NCI-H226 (cell line): ENCODE measurements at places on chromosomes 12 and 14.

DNA sequence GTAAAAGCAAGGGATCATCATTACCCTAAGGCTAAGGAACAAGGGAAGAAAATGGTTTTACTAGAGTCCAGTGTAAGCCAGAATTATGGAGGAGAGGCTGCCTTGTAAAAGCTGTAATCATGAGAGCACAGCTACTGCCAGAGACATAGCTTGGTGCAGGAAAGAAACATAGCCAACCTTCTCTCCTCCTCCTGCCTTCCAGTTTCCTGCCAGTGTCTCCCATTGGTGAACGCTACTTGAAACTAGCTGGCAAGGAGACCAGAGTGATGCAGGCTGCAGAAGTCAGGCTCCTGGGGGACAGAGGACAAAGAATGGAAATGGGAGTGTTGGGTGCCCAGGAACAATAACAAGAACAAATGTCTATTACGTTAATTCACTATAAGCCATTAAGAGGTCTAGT lies 158.5 kb downstream of the NELL2 start:
- no peak for DNase-seq

DNA sequence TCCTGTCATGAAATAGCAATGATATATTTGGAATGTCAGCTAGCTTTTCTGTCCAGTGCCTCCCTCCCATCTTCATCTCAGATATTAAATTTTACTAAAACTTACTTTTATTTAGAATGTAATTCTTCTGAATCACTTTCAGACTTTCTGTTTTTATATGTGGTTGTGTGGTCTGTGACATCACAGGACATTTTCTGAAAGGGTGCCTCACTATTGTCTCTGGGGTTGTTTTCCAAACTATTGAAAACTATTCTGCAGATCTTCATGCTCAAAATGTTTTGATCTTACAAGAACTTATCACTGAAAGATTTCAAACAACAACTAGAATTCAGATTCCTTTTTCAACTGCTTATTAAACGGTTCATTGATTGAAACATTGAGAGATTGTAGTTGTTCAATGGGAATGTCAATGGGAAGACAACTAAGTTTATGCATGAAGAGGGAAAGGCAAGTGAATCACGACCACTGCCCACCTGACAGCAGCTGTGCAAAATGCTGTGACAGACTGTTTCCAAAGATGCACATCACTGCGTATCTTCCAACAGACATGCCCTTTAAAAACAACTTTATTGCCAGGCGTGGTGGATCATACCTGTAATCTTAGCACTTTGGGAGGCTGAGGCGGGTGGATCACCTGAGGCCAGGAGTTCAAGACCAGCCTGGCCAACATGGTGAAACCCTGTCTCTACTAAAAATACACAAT lies 51.3 kb downstream of the KLRG1 start:
- no peak for DNase-seq

DNA sequence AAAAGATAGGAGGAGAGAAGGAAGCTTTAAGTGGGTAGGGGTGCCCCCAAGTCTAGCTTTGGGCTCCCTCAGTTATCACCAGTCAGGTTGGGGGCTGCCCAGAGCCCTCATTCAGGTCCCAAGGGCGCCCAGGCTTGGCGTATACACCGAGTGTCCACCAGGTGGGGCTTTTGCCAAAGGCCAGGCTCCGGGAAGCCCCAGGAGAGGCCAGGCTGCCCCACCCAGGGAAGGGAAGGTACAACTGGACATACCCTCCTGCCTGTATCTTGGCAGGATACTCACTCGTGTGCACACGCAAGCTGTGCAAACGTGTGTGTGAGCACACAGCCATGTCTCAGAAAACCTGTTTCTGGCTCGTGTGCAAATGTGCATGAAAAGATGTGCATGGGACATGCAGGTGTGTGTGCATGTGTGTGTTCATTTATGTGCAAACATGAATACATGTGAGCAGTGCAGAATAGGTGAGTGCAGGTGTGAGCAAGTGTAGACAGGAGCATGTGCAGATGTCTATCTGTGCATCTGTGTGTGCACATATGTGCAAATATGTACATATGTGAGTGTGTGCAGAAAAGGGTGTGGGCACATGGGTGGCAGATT lies 103.9 kb upstream of the MYL2 start:
- DNase-seq = peak; percentile 29

- DNase-seq = no peak
These were observed 9.5 kb upstream of the GSG1 start for GRCh38 chr12:13112968-13113367.

DNA sequence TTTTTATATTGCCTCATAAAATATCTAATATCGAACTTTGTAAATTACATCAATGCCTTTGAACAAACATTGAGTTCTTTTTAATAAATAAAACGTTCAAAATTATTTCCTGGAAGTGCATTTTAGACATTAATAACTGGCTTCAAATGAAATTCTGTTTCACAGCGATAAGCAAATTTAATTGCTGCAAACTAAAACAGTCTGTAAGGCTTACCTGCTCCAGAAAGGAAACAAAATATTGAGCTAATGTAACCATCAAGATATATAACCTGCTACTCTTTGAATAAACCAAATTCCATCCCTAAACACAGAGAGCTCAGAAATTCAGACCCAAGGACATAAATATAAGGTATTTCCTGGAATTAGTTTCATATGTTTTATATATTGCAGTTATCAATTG lies 651.3 kb downstream of the MED13L start:
- no peak for DNase-seq

GRCh38 chr14:61568572-61569011 lies 126.7 kb upstream of the HIF1A start:
- DNase-seq = no peak
